ENCODE measurements at places on chromosomes 7 and 10. TPM values are rescaled to one million over a fixed set of nuclear protein-coding genes. Genes with fewer than 3 reads are reported as not detected.
A peak's percentile ranks its signal among the peaks of the same experiment; 100 is the strongest.

Gene CPN1
- not detected for total RNA-seq

Gene IQCE
- 5.1 TPM for total RNA-seq

Gene ALOX5
- 19.3 TPM for total RNA-seq

Gene ZNRF2
- 17.3 TPM for total RNA-seq

Gene RBM48
- total RNA-seq: 10.1 TPM

Gene GATA3
- 1.9 TPM for total RNA-seq

Gene SORCS1
- total RNA-seq: 5.8 TPM

GRCh38 chr7:3194501-3195141 is 106.4 kb upstream of the SDK1 start:
- no peak for DNase-seq

GRCh38 chr7:150368884-150369747 is 494 bp downstream of the REPIN1 start:
- DNase-seq: peak; percentile 73

- DNase-seq: no peak
These were observed 82.3 kb downstream of the PRKAG2 start for GRCh38 chr7:151794508-151795167.

- peak; percentile 78 for DNase-seq
These were observed 4.2 kb downstream of the SMARCD3 start for GRCh38 chr7:151244196-151244840.

- DNase-seq: peak; percentile 74
These were observed 32.9 kb upstream of the CUX1 start for GRCh38 chr7:101784292-101785127.

GRCh38 chr7:143117395-143117794 is 14.5 kb upstream of the PIP start:
- DNase-seq: no peak

DNA sequence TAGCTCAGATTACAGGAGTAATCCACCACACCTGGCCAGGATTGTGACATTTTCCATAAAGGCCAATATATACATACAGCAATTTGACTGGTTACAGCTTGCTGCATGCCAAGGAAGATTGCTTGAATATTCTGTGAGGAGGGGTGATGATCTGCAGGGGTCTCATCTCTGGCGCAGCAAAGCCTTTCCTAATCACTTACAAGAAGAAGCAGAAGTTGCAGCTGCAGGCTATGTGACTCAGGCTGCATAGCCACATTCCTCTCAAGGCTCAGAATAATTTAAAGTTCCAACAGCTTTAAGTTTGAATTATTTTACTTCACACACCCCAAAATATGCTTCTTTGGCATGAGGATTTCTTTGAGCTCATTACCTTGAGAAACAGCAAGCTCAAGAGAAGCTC is 11.4 kb upstream of the RASGEF1A start:
- DNase-seq: no peak

DNA sequence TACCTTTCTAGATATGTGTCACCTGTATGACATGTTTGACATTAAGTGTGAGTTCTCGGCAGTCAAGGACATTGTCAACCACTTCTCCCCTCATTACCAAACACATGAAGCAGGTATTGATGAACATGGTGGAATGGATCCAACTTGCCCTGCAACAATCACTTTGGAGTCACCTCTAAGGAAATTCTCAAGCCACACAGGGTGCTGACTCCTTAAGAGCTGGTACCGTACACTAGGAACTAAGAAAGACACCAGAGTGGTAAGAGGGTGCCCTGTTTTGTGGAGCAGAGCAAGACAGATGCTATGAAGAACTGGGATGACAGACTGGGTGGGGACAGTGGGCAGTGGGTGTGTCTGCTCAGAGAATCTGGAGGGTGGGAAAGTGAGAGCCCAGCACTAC is 17.4 kb upstream of the SORBS1 start:
- no peak for DNase-seq

- no peak for DNase-seq
These were observed 7.4 kb upstream of the VIM start for GRCh38 chr10:17220652-17221100.

DNA sequence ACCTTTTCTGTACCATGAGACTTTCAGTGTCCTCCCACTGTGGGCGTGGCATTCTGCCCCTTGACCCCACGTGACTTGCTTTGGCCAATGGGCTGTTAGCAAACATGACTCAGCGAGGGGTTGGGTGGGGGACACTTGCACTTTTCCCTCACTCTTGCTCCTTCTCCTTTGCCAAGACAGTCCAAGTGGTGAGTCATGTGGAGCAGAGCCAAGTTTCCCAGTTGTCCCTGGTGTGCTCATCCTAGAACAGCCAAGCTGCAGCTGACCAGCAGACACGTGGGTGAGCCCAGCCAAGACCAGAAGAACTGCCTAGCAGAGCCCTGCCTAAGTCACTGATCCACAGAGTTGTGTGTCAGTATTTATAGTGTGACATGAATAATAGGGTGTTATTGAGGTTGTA is 82.8 kb upstream of the CPXM2 start:
- DNase-seq: no peak

DNA sequence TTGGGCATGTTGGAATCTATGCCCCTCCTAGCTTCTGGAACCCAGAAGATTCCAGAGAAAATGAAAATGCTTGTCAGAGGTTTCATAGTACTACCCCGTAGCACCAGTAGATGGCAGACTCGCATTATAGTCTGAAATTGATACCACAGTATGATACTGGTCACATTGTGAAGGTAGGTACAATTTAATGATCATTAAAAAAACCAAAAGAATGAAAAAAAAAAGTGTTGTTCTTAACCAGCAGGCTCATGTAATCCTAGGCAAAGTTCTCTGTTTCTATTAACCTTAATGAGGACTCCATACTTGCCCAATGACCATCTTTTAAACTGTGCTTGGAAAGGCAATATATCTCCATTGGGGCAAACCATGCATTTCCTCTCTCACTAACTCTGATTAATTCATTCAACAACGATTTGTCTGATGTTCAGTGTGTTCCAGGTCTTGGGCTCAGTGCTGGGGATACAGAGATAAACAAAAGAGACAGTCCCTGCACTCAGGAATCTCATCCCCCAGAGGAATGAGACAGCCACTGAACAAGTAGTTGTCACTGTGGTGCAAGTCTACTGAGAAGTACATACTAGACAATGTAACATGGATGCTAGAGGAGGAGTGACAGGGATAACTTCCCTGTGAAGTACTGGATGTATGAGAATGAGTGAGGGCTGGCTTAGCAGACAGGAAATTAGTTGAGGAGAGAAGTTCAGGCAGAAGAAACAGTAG is 223.5 kb upstream of the PHYHIPL start:
- DNase-seq: peak; percentile 38

- DNase-seq: no peak
These were observed 97.4 kb downstream of the SEC23IP start for GRCh38 chr10:119989966-119990365.

DNA sequence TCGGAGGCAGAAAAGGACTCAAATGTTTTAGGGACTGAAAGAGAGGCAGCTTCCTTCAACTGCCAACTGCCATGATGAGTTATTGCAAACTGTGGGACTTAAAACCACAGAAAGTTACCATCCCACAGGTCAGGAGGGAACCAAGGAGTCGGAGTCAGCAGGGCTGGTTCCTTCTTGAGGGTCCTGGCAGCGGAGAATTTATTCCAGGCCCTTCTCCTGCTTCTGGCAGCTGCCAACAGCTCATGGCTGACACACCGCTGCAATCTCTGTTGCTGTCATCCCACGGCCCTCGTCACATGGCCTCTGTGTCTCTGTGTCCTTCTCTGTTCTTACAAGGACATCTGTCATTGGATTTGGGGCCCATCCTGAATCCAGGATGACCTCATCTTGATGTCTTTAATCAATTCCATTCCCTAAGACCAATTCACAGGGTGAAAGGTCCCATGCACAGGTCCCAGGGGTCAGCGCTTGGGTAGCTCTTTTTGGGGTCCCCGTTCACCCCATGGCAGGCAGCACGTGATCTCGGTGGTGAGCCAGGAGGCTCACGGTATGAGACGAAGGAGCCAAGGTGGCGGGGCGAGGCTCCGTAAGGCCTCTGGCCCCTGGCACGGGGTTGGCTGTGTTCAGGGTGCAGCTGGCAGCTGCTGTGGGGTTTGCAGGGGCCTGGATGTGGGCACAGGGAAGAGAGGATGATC is 27.4 kb upstream of the PSMG3 start:
- DNase-seq: no peak

- no peak for DNase-seq
These were observed 334.1 kb upstream of the TPK1 start for GRCh38 chr7:145169908-145170307.

- DNase-seq: no peak
These were observed 103.6 kb downstream of the MKLN1 start for GRCh38 chr7:131431289-131431688.

DNA sequence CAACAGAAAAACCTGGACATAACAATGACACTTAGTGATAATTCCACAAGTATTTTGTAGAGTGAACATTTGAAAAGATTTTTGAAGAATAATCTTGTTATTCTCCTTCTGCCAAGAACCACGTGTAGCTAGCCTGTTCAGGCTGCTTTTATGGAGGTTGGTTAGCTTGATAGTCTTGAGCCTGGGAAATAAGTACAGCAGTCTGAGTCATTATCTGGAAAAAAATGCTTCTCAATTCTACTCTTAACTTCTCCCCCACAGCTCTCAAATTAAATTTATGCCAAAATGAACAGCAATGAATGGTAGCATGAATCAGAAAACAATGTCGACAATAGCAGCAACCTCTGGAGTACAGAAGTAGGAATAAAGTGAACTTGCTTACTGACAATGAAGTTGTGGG is 63.2 kb downstream of the GPR37 start:
- DNase-seq: peak; percentile 24

- peak; percentile 9 for DNase-seq
These were observed 235.1 kb downstream of the SEMA3E start for GRCh38 chr7:83413831-83414230.

Measured in umbilical cord (tissue), 2 donors.